ENCODE measurements at places on chromosomes 2 and 18.

- H3K4me1 ChIP-seq = no peaks in the 10 kb centered on the region
- no peaks in the 10 kb centered on the region for H3K27me3 ChIP-seq
- no peak for DNase-seq
- no peaks in the 10 kb centered on the region for H3K36me3 ChIP-seq
- no peak overlapping the region for H3K4me3 ChIP-seq
Observed at GRCh38 chr2:193517615-193518014, 1322.9 kb upstream of the TMEFF2 start.

- no peaks in the 10 kb centered on the region for H3K27me3 ChIP-seq
- peaks cover 41% of the 10 kb centered on the region for H3K36me3 ChIP-seq
- H3K27ac ChIP-seq = peak overlapping the region; percentile 22
- DNase-seq = no peak
- H3K4me1 ChIP-seq = peaks cover 48% of the 10 kb centered on the region
Observed at GRCh38 chr2:39942950-39943349, 163.9 kb upstream of the THUMPD2 start.

GRCh38 chr18:60693426-60693825, 320.9 kb upstream of the MC4R start:
- H3K4me1 ChIP-seq = no peaks in the 10 kb centered on the region
- no peaks in the 10 kb centered on the region for H3K27me3 ChIP-seq
- DNase-seq = no peak

DNA sequence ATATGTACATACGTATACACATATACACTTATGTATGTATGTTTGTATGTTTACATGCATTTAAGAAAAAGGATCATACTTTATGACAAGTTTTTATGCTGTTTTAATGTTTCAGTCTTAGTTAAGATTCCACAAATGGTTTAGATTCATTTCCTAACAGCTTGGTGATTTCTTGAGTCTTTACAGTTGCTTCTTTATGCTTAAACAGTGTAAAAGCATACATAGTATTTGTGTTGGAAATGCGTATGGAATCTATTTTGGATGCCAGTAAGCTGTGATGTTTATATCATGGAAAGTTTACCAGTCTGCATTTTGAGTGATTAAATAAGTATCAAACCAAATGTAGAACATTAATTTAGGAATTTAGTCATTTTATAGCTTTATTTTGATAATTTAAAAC, 55.4 kb downstream of the AGFG1 start:
- no peak for DNase-seq
- no peak overlapping the region for H3K4me3 ChIP-seq
- H3K27me3 ChIP-seq = no peaks in the 10 kb centered on the region

GRCh38 chr18:8754995-8755960, 49.9 kb downstream of the MTCL1 start:
- H3K4me1 ChIP-seq = peaks cover 23% of the 10 kb centered on the region
- H3K36me3 ChIP-seq = no peaks in the 10 kb centered on the region
- H3K4me3 ChIP-seq = peak overlapping the region; percentile 58
- peak; percentile 87 for DNase-seq

GRCh38 chr18:70390371-70391090, 101.7 kb downstream of the SOCS6 start:
- H3K4me3 ChIP-seq = no peak overlapping the region
- H3K36me3 ChIP-seq = no peaks in the 10 kb centered on the region
- H3K27ac ChIP-seq = no peak overlapping the region
- no peaks in the 10 kb centered on the region for H3K4me1 ChIP-seq

Data from activated CD4-positive, alpha-beta T cell treated with anti-CD3 and anti-CD28 coated beads, Interleukin-2, amount 10 ng/mL, durations not matched to agents 24 days and 14 days (primary cell).